ENCODE measurements at places on chromosomes 5 and 9.

DNA sequence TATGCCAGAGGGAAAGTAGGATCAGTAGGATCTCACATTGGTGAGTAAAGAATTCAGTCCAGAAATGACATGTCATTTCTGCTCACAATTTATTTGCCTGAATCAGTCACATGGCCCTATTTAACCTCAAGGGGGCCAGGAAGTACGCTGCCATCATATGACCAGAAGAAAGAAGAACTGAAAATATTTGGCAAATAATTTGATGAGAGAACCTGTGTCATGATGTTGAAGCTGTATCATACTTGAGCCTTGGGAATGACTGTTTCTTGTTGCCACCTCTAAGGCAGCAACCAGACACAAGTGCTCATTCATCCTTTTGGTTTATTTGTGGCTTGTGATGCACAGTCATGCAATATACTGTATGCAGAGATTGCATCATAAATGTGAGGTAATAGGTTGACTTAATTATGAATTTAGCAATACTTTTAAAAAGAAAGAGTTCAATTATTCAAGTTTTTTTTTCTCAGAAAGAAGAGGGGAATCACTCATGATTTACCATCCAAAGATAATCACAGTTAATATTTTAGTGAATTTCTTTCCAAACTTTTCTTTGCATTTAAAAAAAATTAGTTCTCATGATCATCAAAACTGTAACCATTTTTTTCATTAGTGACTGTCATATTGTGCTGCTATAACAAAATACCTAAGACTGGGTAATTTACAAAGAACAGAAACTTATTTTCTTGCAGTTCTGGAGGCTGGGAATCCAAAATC lies 8.2 kb upstream of the ZFYVE16 start:
- DNase-seq, result no peak

GRCh38 chr5:54673523-54674225 lies 156.1 kb downstream of the SNX18 start:
- DNase-seq, result peak; percentile 2

- DNase-seq, result no peak
These were observed 121.2 kb downstream of the PALM2AKAP2 start for GRCh38 chr9:109901201-109901600.

DNA sequence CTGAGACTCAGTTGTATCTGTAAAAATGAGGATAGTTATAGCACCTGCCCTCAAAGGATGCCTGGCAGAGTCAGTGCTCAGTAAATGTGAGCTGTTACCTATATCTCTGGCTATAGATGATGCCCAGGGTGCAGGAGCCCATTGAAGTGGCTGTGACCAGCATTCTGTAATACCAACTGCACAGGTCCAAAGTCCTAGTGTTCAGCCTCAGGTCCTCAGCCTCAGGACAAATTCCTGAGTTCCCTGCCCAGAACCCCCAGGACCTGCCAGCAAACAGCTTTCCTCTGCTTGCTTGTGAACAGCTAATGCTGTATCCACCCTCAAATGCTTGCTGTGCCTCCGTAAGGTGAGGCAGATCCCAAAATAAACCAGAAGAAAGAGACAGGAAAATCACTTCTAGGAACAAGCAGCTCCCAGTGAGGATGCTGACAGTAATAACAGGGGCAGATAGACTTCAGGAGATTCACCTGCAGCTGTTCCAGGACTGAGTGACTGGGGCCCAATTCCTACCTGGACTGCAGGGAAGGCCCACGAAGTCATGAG lies 80.8 kb downstream of the SIL1 start:
- DNase-seq, result no peak

DNA sequence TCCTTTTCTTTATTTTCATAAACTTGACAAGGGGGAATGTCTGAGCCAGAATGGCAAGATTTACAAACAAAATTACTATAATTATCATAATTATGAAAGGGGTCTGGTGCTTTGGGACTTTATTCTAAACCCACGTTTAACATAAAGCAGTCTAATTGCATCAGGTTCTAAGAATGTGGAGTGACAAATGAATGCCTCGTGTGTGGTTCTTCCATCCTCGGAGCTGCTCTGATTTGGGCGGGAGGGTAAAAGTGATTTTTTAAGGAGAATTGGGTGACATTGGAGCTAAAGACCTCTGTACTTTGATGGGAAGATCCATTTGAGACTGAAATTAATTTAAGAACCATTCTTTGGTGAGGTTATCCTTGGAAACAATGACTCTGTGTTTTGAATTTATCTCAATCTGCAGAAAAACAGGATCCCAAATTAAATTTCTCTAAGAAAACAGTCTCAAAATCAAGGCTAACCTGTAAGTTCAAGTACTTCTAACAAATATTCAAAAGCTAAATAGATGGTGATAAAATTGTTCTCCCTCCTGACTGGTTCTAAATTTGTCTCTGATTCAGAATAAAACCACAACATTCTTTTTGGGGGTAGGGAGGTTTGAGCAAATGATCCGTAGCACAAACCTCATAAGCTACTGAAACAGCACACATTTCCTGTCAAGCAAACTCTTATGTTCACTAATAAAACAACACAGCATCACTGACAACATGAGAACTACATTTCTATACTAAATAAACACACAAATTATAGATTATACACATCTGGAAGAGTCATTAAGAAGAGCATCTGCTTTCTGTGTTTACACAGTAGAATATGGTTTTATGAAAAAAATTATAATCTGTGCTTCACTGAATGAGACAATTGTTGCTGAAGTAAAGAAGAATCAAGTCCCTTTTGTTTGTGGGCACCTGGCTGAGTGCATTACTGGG lies 85.5 kb downstream of the DCP2 start:
- no peak for DNase-seq

Data from stimulated activated CD8-positive, alpha-beta memory T cell treated with anti-CD3 and anti-CD28 coated beads, Interleukin-2, amount 100 ng/mL, for 1 hour (primary cell).